ENCODE measurements at places on chromosomes 12 and 14.

DNA sequence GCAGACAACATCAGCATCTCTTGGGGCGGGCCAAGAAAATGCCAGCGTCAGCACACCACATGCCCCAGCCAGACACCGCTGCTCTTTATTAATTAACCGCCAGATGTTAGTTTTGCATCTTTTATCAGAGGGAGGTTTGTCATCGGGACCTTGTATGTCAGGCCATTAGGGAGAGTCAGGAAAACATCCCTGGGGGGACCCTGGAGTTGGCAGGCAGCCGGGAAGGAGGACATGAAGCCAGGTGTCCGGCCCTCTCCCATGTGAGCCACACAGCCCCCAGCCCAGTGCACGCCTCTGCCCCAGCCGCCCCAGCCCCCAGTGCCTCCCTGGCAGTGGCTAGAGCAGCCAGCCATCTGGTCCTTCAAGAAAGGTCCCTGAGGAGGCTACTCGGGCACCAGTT lies 56.9 kb upstream of the FAM222A start:
- no peak for DNase-seq

- DNase-seq = no peak
Measured at GRCh38 chr14:33057585-33057984, 118.9 kb downstream of the NPAS3 start.

- no peak for DNase-seq
Measured at GRCh38 chr14:59147007-59147406, 41.5 kb upstream of the DAAM1 start.

- DNase-seq = no peak
Measured at GRCh38 chr12:3261782-3262359, 184.7 kb downstream of the TSPAN9 start.

DNA sequence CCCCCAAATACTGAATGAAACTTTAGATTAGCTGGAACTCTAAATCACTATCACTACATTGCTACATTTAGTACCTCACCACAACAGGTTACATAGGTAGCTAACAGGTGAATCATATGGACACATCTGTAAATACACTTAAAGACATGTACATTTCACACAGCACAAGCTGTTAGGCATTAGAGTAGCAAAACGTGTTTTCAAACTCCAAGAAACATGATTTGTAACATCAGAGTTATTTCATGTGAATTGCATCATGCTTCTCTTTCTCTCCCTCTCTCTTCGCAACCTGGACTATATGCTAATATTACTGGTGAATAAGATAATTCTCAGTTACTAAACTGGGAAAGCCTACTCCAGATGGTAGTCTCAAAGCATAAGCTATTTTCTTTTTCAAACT lies 4.3 kb downstream of the SEL1L start:
- no peak for DNase-seq

GRCh38 chr12:51977320-51977753 lies 25.8 kb downstream of the ACVR1B start:
- no peak for DNase-seq

- DNase-seq = no peak
Measured at GRCh38 chr12:51971679-51972421, 20.4 kb downstream of the ACVR1B start.
